Right kidney (tissue), 9 donors: ENCODE measurements at places on chromosomes 6 and 20.
A peak's percentile ranks its signal among the peaks of the same experiment; 100 is the strongest.

GRCh38 chr20:35207950-35208611, 18.4 kb upstream of the MMP24 start:
- peak; percentile 19 for DNase-seq

DNA sequence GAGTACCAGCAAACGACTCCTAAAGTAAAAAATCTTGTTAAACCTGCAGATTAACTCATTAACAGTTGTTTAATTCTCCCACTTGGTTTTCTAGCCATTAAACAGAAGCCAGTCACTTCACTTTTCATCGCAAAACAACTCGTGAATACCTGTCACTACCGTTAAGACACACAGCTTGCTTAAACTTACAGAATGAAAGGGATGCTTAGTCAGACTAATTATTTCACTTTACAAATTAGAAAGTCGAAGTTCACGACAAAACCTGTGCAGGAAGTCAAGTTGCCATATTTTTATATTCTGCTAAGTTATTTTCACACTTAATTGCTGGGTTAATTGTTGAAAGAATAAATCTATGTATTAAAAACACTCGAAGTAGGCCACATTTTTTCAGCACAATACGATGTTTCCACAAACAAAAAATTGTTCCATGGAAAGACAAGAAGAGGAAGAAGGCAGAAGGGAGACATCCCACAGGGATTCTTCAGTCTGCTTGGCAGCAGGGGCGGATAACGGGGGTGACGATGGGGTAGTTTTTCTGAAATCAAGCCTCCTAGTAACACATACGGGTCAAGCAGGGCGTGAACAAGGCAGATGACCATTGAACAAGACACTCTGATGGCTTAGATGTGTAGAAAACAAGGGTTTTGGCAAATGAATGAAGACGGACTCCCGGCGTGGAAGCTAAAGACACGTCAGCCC, 933 bp downstream of the SSR1 start:
- no peak for DNase-seq

DNA sequence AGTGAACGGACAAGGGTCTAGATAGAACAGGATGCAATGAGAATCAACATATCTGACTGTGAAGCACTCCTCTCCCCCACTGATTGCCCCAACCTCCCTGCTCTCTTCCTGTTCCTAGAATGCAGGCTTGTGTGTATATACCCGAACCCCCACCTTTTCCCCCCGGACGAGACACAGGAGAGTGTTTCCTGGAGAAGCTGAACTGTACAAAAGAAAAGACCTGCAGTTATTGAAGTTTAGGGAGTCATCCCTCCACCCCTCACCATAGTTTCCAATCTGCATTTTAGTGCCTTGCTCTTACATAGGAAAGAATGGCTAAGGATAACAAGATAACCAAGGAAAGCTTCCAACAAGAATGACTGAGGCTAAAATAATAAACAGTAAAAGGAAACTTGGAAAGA, 55.5 kb upstream of the PDE10A start:
- DNase-seq = no peak

- DNase-seq = no peak
Observed at GRCh38 chr6:109186012-109186411, 90.7 kb downstream of the CEP57L1 start.

DNA sequence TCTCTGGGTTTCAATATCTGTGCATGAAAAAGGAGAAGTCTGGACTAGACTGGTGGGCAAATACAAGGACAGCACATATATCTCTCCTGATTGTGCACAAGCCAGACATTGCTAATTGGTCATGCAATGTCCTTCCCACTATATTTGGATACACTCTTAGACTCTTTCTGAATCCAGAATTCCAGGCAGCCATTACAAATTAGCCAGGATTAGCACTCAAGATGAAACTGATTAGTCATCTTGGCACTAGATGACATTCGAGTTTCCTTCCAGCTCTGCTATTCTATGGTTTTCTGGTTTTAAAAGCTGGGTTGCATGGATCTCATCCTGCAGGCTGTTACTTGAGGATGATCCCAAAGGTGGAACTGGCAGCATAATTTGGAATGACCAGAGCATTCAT, 73.2 kb downstream of the SCP2D1 start:
- DNase-seq = no peak

GRCh38 chr6:167827583-167828324, 1.0 kb downstream of the AFDN start:
- DNase-seq = peak; percentile 88

- peak; percentile 6 for DNase-seq
Observed at GRCh38 chr20:54624706-54625390, 149.5 kb downstream of the DOK5 start.

DNA sequence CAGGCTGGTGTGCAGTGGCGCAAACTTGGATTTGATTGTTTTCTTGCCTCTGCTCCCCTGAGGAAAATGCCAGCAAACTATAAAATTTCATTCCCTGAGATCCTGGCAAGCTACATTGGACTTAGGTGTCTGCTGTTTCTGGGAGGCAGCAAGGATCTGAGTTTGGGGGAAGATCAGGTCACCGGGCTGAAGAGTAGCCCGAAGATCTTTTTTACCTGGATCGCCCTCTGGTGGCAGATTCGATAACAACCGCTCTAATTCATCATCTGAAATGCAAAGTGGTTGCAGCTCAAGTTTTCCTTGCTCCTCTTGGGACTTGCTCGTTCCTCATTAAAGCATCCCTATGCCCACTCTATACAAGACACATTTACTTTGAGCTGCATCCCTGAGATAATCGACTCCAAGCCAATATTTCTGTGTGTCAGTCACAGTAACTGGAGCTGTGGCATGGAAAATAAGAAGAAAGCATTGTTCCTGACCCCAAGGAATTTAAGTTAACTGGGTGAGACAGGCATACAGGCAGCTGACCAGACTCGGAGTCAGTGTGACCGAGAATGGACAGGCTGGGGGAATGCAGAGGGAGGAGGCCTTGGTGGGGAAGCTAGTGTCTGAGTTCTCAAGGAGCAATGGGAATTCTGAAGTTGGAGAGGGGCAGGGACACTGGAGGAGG, 131.8 kb upstream of the PROKR2 start:
- no peak for DNase-seq

DNA sequence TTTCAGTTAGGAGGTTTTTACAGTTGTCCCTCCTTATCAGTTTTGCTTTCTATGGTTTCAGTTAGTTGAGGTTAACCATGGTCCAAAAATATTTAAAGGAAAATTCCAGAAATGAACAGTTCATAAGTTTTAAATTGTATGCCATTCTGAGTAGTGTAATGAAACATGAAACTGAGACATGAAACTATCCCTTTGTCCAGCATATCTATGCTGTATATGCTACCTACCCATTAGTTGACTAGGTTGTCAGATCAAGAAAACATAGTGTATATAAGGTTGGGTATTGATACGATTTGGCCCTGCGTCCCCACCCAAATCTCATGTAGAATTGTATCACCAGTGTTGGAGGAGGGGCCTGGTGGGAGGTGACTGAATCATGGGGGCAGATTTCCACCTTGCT, 39.1 kb downstream of the VGLL2 start:
- no peak for DNase-seq

- DNase-seq = peak; percentile 62
Observed at GRCh38 chr20:51767867-51768758, at the start of gene ATP9A. TSS of gene ATP9A (minus strand) at chr20:51768390. CDS start at chr20:51768369, 21 bp downstream.

- no peak for DNase-seq
Observed at GRCh38 chr20:43812216-43812615, 85.4 kb upstream of the GTSF1L start.

GRCh38 chr20:51014797-51015722, 7.8 kb downstream of the KCNG1 start:
- DNase-seq = peak; percentile 65

DNA sequence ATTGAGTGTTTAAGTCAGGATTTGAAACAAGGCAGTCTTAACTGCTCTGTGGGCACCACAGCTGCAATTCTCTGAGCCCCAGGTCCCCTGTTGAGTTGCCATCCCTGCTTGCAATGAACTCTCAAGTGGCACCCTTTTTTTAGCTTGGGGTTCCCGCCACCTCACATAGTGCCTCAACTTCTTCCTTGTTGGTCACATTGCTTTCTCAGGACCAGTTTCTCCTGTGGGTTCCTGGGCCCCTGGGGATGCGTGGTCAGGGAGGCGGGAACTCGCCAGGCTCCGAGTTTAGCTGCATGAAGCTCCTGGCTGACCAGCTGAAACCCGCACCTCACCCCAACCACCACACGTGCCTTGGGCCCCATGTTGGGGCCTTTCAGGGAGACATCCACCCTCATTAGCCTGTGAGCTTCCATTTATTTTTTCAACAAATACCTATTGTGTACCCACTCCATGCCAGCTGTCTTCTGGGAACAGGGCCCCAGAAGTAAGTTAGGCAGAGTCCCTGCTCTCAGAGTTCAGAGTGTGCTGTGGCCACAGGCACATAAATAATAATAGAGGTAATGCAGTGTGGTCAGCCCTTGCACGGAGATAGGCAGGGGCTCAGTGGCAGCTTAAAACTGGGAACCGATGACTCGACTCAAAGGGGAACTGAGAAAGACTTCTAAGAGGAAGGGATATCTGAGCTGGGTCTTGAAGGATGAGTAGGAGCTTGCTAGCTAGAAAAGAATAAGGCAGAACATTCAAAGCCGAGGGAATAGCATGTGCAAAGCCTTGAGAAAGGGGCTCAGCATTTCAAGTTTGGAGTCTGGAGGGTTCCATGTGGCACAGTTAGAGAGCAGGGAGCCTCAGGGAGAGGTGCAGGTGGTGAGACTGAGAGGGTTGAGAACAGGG, 33.9 kb upstream of the FAM83D start:
- DNase-seq = no peak

- no peak for DNase-seq
Observed at GRCh38 chr20:45745015-45745414, 22.9 kb downstream of the SPINT4 start.

DNA sequence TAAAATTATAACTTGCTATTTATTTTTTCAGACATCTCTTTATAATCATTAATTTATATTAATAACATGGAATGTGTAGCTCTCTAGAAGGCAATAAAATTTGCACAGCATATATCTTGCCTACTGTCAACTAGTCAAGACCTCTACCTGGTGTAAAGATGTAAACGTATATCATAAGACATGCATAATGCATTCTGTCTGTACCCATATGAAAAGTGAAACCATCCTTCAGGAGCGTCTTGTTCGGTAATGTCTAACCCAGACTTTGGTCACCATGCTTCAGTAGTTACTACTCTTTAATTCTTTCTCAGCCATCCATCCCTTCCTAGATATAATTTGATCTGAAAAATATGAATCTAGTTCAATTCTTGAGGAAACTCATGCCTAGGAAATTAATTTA, 21.0 kb downstream of the CEP43 start:
- DNase-seq = no peak

DNA sequence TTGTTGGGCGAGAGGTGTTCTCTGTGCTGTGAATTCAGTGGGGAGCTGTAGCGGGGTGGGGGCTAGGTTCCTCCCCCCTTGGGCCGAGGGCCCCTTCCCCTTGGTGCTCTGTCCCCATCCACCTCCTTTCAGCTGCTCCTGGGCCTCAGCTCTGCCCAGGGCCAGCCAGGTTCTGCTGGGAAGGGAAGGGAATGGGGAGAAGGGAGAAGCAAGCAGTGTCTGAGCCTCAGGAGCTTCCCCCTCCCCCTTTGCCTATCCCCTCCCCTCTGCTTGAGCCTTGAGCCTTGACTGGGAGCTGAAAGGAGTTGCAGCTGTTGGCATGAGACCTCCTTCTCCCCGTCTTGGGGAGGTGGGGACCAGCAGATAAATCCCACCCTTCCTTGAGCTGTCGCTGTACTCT, 576 bp upstream of the RRP36 start:
- DNase-seq = no peak

- DNase-seq = no peak
Observed at GRCh38 chr20:37228656-37229055, 33.0 kb downstream of the GHRH start.

DNA sequence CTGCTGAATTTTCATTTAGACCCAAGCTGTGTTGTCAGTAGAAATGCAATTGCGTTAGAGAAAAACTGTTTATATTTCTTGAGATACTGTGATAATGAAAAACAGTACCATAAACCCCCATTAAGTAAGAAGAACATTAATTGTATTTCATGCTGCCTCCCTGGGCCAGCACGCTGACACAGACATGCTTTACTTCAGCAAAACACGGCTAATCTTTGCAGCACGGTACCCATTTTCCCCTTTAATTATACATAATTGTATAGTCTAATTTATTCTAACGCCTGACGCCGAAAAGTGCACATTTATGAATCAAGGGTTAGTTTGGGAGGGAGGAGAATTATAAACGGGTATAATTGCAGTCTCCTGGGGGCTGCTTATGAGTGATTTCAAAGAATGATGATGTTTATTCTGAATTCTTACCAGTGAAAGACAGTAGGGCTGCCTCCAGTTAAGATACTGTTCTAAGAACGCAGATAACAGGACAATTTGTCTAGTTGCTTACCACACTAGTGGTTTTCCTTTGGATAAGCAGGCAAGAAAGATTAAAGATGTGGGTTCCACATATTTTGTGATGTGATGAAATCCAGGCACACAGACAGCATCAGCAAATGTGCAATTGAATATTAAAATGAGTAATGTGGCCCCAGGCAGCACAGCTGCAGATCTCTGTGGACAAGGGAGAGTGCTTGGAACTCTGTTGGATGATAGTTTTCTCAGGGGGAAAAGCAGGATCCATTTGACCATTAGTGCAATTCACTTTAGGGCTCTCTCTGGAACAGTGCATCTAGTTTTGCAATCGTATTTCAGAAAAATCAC, 4.7 kb upstream of the SULF2 start:
- DNase-seq = no peak

GRCh38 chr6:32906539-32906938, 34.3 kb downstream of the HLA-DMB start:
- no peak for DNase-seq

DNA sequence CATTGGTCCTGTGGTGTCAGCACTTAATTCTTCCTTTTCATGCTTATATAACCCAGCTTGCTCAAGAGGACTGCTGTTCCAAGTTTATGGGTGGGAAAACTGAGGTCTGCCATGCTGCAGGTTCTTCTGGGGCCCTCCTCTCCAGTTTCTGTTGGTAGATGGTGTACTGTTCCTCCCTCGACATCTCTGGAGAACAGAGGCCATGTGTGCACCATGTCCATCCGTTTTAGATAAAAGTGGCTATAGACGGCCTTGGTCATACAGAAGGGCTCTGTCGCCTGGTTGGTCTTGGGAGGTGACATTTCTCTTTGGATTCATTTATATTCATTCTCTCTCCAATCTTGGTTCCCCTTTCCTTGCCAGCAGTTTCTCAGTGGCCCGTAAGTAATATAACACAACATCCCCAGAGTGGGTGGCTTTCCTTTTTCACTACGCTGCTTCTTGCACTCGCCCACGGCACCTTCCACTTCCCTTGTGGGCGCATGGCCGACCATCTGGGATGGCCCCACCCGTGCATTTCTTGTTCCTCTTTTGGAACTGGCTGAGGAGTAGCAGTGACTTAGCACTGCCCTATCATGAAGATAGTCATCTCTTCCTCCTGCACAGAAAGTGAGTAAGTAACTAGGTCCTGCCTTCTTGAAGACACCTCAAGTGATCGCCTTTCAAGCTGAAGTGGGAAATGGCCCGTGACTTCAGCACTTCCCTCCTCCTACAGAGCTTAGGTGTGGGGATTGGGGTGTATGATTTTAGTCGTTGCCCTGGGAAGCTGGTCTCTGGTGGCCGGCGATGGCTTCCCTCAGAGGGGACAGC, 94.2 kb downstream of the RREB1 start:
- no peak for DNase-seq
